ENCODE measurements at places on chromosomes 5 and 9. TPM values are rescaled to one million over a fixed set of nuclear protein-coding genes. Genes with fewer than 3 reads are reported as not detected.

CCNO gene
- total RNA-seq: 0.18 TPM

ATG10 gene
- 8.8 TPM for total RNA-seq

NUDCD2 gene
- total RNA-seq: 9.1 TPM

CCDC180 gene
- 4.2 TPM for total RNA-seq

ANGPTL2 gene
- total RNA-seq: 47.5 TPM

LECT2 gene
- not detected for total RNA-seq

EPB41L4A gene
- total RNA-seq: 0.54 TPM

GARIN3 gene
- not detected for total RNA-seq

PCDHB2 gene
- total RNA-seq: 0.82 TPM

PLAC8L1 gene
- not detected for total RNA-seq

Data from fibroblast of the aortic adventitia (primary cell).